ENCODE measurements at places on chromosomes 16 and 17.
A peak's percentile ranks its signal among the peaks of the same experiment; 100 is the strongest.

DNA sequence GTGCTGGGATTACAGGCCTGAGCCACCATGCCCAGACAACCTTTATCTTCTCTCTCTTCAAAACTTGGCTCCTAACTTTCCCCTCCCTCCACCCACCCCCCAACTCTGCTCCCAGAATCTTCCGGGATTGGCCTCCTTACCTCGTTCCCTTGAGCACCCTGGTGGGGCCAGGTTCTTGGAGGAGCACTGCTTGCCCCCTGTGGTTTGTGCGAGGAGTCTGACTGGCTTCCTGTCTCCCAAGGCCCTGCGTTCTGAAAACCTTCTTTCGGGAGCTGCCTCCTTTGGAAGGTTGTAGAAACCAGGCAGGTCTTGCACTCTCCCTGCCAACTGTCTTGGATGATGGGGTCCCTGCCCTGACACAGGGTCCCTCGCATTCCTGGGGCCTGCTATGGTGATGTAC, 19.8 kb downstream of the PLXDC1 start:
- DNase-seq, result no peak

GRCh38 chr16:89370081-89370511, 120.3 kb downstream of the ANKRD11 start:
- no peak for DNase-seq

- DNase-seq, result no peak
Measured at GRCh38 chr17:1785930-1786329, 24.1 kb downstream of the SERPINF1 start.

DNA sequence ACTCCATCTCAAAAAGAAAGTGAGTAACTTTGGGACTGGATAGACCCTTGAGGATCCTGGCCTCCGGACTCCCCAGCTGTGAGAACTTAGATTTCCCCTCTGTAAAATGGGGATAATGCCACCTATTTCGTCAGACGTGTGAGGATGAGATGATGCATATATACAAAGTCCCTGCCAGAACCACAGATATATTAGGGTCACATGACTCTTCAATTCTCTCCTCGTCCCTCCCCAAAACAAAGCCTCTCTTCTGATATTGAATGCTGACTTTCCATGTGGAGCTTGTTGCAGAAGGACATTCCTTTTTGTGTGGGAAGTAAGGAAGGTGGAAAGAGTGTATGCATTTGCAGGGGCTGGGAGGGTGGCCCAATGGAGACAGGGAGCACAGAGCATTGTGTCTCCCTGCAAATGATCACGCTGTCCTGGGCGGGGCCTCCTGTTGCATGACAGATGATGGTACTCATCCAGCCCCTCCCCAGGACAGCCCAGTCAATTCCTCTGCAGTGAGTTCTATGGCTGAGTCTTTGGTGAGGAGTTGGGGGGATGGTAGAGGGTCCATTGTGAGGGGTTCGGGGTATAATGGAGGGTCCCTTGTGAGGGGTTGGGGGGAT, 35.1 kb upstream of the MGAT5B start:
- DNase-seq, result no peak

- DNase-seq, result no peak
Measured at GRCh38 chr17:76408037-76408849, 23.8 kb downstream of the SPHK1 start.

GRCh38 chr17:36947922-36948716, 635 bp upstream of the AATF start:
- DNase-seq, result no peak

GRCh38 chr16:77993111-77993985, 29.0 kb upstream of the CLEC3A start:
- no peak for DNase-seq

DNA sequence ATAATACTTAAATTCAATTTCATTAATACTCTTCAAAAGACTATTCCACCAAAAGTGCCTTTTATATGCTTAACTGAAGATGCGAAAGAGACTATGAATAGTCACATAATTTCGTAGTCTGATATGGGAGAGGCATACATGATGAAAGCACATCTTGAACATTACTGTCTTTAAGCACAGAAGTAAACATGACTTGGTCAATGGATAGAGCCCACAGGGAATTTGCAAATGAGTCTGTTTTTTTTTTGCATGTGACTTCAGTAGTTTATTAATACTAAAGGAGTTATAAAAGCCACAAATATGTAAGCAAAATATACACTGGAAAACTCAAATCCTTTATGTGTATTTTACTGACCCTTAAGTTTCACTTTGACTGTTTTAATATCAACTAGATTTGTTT, 15.9 kb downstream of the ADPRM start:
- no peak for DNase-seq

DNA sequence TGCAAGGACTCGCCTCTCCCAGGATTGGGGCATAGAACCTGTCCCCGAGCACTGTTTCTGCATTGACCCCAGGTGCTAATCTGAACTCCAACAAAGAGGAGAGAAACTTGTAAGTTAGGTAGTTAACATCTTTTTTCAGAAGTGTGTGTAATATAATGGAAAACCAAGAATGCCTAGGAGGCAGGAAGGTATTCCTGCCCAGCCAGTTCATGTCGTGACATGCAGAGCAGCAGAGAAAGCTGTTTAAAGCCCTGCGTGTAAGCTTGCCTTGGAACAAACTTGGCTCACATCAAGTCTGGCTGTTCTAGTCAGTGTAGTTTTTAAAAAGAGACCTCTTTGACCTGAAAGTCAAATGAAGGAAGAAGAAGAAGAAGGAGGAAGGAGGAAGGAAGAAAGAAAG, 2.1 kb upstream of the GNA13 start:
- DNase-seq, result no peak

DNA sequence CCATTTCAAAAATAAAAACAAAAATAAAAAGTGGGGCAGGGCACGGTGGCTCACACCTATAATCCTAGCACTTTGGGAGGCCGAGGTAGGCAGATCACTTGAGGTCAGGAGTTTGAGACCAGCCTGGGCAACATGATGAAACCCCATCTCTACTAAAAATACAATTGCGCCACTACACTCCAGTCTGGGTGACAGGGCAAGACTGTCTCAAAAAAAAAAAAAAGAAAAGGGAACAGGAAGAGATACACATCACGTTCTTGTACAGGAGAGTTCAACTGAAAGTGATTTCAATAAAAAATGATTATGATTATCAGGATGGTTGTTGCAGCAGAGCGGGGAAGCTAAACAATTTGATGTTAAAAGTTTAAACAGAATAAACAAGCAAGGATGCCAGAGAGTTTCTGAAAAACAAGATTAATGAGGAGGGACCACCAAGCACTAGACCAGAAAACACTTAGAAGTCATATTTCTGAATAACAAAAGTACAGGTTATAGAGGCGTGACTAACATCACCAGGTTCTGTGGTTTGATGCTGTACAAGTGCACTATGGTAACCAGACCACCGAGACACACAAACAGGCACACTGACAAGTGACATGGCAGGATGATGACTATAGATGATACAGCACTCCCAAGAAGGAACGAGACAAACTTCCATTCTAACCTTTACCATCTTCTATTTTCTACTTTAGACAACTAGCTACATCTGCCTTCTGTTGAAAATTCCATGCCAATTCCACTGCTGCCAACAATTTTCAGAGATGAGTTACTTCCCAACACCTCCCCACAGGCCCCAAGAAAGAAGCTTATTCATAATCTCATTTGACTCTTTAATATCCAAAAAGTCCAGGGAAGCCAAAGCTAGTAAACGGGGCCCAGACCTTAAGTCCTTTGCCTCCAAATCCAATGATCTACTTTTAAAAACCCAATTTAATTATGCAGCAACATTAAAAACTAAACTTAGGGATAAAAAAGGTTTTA, 11.8 kb downstream of the DNAJA2 start:
- DNase-seq, result no peak

DNA sequence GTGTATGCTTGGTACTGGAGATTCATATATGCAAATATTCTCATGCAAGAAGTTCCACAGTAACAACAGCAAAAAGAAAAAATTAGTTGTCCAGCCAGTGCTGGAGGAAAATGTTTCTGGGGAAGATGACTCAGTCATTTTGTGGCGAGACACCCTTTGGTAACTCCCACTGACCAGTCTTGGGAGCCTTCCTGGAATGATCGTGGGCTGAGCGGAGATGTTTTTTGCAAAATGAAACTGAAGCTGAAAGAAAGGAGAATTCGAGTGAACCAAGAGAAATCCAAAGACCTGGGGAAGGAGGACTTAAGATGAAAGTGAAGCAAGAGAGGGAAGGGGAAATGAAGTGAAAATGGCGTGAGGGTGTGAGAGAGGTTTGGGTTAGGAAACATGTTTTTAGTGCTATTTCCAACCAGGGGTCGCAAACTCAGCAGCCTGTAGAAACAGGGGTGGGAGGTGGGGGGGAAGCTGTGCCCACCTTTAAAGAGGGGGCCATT, 5.2 kb downstream of the ITPRIPL2 start:
- peak; percentile 31 for DNase-seq

- no peak for DNase-seq
Measured at GRCh38 chr17:72193391-72194106, 72.7 kb downstream of the SOX9 start.

- no peak for DNase-seq
Measured at GRCh38 chr17:74407384-74407783, 24.5 kb upstream of the GPRC5C start.

- DNase-seq, result peak; percentile 3
Measured at GRCh38 chr17:13306310-13306962, 288.6 kb upstream of the ELAC2 start.

DNA sequence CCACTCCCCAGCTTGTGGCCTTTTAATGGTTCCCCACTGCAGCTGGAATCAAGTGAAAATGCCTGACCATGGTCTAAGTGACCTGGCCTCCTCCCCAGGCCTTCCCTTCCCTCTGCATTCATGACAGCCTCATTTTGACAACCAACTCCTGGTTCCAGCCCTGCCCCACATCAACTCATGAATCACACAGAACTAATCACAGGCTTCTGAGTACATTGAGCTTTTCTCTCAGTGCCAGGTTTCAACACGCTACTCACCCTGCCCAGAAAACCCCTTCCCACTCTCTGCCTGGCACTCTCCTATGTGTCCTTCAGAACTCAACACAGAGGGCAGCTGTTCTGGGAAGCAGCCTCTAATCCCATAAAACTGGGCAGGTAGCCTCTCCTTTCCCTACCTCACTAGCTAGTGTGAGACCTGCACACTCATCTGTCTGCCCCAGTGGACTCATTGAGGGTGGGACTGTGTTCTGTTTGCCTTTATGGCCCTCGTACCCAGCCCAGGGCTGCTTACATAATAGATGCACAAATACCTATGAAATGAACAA, 313.6 kb downstream of the GRIN2A start:
- DNase-seq, result no peak

- peak; percentile 91 for DNase-seq
Measured at GRCh38 chr17:29613352-29613837, 9.3 kb downstream of the CORO6 start.

- no peak for DNase-seq
Measured at GRCh38 chr17:82029990-82030469, 1.4 kb upstream of the RAC3 start.

- DNase-seq, result no peak
Measured at GRCh38 chr16:78920621-78921020, 679.9 kb downstream of the MAF start.

- DNase-seq, result no peak
Measured at GRCh38 chr16:74580833-74581232, 26.1 kb downstream of the GLG1 start.

DNA sequence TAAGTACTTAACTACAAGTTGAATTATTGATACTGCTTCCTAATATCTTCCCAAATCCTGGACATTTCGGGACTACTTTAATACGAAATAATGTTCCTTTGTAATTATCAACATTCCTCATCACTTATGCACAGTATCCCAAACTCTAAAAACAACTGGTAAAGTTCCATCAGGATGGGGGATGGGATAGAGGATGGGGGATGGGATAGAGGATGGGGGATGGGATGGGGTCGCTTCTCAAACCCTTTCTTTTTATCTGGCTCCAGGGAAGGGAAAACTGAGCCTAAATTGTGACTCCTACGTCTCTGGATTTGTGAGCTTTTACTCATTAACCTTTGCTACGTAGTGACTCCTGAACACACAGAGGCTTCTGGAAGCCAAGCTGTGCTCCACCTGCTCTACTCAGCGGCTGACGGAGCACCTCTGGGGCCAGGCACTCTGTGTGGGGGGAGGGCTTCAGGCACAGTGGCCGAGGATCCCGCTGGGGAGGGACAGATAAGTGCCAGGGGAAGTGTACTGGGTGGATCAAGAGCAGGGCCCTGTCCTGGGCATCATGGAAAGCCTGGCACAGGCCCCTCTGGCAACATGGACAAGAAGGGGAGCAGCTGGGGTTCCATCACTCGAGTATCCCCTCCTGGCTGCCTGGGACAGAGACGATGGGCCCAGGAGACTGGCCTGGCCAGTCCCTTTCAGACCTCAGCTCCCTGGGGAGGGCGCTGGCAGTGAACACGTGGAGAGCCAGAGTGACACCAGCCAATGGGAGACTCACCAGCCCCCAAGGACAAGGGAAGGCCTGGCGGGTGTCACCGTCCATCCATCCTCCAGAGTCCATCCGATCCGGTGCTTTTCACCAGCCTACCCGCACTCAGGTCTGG, 56.2 kb downstream of the PGS1 start:
- no peak for DNase-seq

- DNase-seq, result no peak
Measured at GRCh38 chr17:77307479-77308198, 166.9 kb downstream of the SEC14L1 start.

GRCh38 chr16:80403894-80404293, 136.9 kb upstream of the DYNLRB2 start:
- DNase-seq, result no peak

- DNase-seq, result no peak
Measured at GRCh38 chr17:60425626-60426025, 3.3 kb downstream of the CHCT1 start.

- DNase-seq, result no peak
Measured at GRCh38 chr17:58384897-58385296, 32.4 kb downstream of the RNF43 start.

- DNase-seq, result peak; percentile 81
Measured at GRCh38 chr16:11327277-11328171, 17.7 kb upstream of the RMI2 start.

GRCh38 chr17:20315311-20315710, 152.0 kb downstream of the LGALS9B start:
- no peak for DNase-seq

- DNase-seq, result no peak
Measured at GRCh38 chr16:47008174-47008573, 34.7 kb upstream of the DNAJA2 start.

DNA sequence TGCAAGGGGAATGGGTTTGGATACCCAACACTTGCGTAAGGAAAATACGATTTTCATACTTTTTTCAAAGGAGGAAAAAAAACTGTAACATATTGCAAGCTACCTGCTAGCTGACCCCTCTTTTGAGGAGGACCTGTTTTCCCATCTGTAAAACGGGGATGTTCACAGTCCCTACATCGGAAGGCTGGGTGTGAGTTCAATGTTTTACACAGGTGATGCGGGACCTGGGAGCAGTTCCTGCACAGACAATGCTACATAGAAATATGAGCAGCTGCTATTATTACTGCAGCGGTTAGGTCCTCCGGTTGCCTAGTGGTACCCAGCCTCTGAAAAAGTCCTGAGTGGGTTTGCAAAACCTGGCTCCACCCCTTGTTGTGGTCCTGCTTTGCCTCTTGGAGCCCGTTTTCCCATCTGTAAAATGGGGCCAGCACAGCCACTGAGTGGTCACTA, 3.5 kb downstream of the SOCS1 start:
- no peak for DNase-seq

GRCh38 chr17:79707931-79708891, 22.5 kb upstream of the ENPP7 start:
- DNase-seq, result no peak

GRCh38 chr16:68470461-68471150, 22.3 kb upstream of the SMPD3 start:
- peak; percentile 79 for DNase-seq

Measured in GM06990 (cell line).